HCT116 (cell line): ENCODE measurements at places on chromosomes 12 and 14.

- no peak for DNase-seq
Observed at GRCh38 chr12:27523305-27523641, 733 bp upstream of the PPFIBP1 start.

DNA sequence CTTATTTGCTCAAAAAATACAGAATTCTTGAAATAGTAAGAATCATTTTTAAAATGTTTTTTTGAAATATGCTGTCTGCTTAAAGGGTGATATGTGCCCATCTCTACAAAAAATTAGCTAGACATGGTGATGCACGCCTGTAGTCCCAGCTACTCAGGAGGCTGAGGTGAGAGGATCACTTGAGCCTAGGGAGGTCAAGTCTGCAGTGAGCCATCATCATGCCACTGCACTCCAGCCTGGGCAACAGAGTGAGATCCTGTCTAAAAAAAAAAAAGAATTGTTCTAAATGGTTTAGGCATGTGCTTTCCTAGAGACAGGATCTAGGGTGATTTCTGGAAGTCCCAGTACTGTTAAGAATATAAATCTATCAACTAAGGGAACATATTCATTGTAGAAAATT is 75.6 kb upstream of the HECTD1 start:
- DNase-seq, result no peak

GRCh38 chr14:75162631-75163030 is 13.8 kb downstream of the TMED10 start:
- DNase-seq, result no peak

DNA sequence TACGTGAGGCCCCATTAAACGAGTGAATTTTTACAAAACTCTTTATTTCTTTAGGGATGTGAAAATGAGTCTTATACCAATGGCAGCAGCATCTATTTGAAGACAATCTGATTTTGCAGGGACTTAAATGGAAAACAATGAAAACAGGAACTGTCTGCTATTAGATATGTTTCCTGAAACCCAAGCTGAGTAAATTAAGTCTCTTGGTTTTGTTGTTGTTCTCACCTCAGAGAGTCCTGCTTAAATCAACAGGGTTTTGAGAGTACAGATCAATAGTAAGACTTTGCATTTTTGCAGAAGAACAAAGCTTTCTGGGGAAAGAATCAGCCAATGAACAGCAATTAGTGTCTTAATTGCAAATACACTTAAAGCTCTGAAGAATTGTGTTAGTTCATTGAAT is 39.1 kb upstream of the LGR5 start:
- DNase-seq, result no peak

GRCh38 chr12:132150780-132151144 is 6.5 kb downstream of the NOC4L start:
- DNase-seq, result no peak

GRCh38 chr12:42323856-42324255 is 2.0 kb downstream of the ZCRB1 start:
- DNase-seq, result no peak

DNA sequence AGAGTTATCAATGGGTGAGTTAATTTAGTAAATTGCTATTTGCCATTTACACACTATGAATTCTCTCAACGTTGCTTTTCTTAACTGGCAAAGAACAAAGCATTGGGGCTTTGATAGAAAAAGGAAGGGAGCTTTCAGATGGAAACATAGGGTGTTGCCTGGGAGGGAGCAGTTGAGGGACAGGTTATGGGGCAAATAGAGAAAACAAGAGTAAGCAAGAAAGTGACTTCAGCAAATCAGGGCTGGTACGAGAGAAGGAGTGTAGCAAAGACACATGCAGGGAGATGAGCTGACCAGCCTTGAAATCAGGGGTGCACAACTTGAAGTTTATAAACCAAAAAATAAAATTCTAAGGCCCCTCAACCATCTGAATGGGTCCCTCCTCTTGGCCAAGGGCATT is 15.7 kb downstream of the ESR2 start:
- no peak for DNase-seq
